ENCODE measurements at places on chromosomes 12 and 14.

DNA sequence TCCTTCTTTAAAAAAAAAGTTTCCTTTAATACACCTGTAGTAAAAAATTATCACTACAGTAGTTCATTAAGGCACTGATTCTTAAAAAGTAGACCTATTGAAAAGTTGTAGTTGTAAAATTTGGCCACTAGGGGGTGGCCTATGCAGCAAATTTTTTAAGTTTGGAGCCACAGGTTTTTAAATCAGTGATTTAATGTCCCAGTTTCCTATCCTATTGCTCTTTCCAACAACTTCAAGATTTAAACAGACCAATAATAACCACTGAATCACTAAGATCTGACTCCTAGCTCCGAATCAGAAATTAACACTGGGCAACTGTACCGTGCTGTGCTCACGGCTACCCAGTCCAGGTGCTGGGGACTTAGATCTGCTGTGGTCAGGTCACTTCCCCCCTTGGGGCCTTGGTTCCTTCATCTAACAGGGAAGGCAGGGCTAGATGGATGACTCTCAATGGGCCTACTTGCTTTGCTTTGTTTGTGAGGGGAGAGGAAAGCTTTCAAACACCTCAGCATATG, 279.3 kb downstream of the MED13L start:
- no peak for DNase-seq

- DNase-seq, result no peak
Measured at GRCh38 chr14:92486881-92487280, 26.7 kb upstream of the RIN3 start.

- DNase-seq, result no peak
Measured at GRCh38 chr12:93415723-93416464, 25.9 kb downstream of the UBE2N start.

DNA sequence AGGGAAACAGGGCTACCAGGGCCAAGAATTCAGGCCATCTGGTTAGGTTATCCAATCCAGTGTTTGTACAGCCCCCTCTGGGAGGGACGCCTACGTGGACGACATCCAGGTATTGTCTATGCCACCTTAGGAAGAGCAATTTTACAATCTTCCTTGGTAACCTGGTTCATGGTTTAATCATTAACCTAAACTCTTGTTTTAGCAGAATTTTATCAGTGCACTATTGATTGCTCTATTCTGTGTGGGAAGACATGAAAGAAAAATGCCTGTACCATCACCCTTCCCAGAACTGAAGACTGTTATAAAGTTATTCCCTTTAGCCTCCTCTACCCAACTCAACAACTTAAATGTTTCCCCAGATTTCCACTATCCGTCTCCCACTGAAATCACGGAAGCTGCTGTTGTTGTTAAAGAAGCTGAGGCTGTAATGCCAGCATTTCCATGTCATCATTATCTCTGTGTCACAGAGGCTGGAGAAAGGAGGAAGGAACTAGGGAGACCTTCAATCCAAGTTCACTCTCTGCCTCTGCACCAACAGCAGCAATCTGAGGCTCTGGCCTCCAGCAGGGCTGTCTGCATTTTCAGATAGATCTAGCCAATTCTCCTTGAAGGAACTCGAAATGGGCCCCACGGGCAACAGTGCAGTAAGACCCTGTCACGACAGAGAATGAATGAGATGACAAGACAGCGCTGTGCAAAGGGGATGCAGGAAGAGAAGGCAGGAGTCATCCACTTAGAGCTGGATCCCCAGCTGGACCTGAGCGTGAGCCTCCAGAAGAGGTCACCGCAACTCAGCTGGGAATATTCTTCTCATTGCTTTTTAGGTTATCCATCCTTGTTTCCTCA, 183.4 kb upstream of the GZMB start:
- no peak for DNase-seq

DNA sequence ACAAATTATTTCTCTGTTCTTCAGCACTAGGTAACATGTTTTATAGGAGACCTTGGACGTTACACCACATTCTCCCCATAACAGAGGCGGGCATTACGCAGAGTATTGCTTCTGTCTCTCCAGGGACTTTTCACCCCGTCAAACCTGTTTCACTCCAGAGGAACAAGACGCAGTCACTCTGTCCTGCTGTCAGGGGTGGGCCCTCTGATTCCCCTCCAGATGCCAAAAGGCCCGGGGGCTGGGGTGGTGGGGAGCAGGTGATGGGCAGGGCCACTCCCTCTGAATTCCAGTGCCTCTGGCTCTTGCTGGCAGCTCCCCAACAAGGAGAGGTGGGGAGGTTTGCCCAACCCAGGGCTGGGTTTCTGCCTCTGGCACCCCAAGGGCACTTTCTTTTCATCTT, 71.9 kb downstream of the NTF3 start:
- no peak for DNase-seq

GRCh38 chr14:104552738-104553125, 26.8 kb upstream of the C14orf180 start:
- DNase-seq, result no peak
